ENCODE measurements at places on chromosomes 4 and X.

GRCh38 chr4:110627977-110628662 lies 5.2 kb upstream of the PITX2 start:
- no peak for DNase-seq

GRCh38 chr4:185343726-185344581 lies 51.8 kb downstream of the LRP2BP start:
- DNase-seq: no peak

DNA sequence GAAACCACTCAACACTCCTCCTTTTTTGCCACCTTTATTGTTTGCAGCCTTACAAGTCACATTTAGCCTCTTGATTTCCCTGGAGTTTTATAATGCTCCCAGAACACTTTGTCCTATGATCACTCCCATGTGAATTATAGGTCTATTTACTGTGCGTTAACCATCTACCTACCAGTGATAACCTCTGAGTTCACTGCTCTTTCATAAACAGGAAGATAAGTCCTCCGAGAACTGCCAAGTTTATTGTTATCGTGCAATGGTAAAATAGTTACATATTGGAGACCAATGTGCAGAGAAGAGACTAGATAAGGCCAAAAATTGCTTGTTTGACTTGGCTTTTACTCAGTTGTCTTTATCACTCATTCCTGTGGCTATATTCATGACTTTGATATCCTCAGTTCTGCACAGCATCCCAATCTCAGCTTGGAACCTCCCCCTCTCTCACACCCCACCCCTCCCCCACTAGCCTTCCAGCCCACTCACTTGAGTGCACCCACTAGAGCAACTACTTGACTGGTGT lies 12.9 kb upstream of the NUDT9 start:
- no peak for DNase-seq

- no peak for DNase-seq
Observed at GRCh38 chr4:139282065-139282720, 2.2 kb upstream of the MGARP start.

- peak; percentile 83 for DNase-seq
Observed at GRCh38 chr4:118033148-118034052, 886 bp upstream of the NDST3 start.

GRCh38 chrX:68175562-68175961 lies 257.7 kb downstream of the OPHN1 start:
- DNase-seq: no peak

DNA sequence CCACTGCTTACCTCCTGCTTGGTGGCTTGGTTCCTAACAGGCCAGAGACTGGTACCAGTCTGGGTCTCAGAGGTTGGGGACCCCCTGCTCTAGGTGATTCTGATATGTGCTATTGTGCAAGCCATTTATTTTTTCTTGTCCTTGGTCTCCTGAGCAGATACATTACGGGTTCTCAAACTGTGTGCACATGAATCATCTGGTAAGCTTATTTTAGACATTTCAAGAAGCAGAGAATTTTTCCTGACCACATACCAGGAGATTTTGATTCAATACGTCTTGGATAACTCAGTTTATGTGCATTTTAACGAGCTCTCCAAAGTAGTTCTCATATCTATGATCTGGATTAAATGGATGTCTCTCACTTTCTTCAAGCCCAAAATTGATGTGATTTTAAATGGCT lies 77.2 kb downstream of the FHIP1A start:
- no peak for DNase-seq

DNA sequence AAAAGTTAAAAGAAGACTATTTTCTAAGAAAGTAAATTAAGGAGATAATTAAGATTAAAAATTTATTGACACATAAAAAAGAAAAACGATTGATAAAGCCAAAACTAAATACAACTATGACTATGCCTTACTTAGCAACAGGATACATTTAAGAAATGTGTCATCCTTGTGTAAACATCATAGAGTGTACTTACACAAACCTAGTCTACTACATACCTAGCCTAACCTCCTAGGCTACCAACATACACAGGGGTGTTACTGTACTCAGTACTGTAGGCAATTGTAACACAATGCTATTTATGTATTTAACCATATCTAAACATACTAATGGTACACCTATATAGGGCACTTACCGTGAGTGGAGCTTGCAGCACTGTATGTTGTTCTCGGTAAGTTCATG lies 108.3 kb downstream of the ANXA10 start:
- DNase-seq: peak; percentile 93

DNA sequence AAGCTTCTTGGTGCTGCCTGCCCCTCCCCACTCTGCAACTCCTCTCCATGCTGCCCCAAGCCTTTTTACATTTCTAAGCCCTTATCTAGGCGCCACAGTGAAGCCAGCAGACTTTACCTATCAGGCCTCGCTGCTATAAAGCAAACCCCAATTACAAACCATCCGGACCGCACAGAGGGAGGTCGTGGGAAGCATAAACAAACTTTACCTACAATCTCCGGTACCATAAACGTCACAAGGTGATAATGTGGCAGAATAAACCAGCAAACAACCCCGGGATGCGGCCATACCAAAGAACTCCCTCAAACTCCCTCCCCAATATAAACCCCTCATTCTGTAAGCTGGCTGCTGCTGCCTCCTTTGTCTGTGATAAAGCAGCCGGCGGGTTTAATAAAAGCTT lies 54.0 kb upstream of the ZCCHC13 start:
- no peak for DNase-seq

All from DMS53 (cell line).